ENCODE measurements at places on chromosomes 6 and 20. TPM values are rescaled to one million over a fixed set of nuclear protein-coding genes. Genes with fewer than 3 reads are reported as not detected.

The TTBK1 gene
- total RNA-seq, result not detected

The TNNC2 gene
- total RNA-seq, result 2.6 TPM

The WDR27 gene
- total RNA-seq, result 68.6 TPM

The NOTCH4 gene
- total RNA-seq, result 20.8 TPM

The MOCS1 gene
- total RNA-seq, result 23.6 TPM

The CTSZ gene
- total RNA-seq, result 135 TPM

DNA sequence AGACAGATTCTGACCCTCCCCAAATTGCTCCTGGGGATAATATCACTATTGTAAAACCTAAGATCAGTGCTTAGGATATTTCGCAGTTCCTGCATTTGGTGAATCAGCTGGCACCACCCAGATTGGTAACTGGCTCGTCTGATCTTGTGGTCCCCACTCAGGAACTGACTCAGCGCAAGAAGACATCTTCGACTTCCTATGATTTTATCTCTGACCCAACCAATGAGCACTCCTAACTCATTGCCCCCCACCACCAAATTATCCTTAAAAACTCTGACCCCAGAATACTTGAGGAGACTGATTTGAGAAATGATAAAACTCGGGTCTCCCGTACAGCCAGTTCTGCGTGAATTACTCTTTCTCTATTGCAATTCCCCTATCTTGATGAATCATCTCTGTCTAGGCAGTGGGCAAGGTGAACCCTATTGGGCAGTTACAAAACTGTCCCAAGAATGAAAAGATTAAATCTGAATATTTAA is 55.7 kb upstream of the PRND start:
- DNase-seq, result no peak

GRCh38 chr6:107803957-107804356 is 20.2 kb downstream of the SCML4 start:
- DNase-seq, result no peak

GRCh38 chr6:142954844-142955243 is 9.9 kb upstream of the HIVEP2 start:
- no peak for DNase-seq

GRCh38 chr6:149951096-149951495 is 9.3 kb downstream of the ULBP2 start:
- no peak for DNase-seq

DNA sequence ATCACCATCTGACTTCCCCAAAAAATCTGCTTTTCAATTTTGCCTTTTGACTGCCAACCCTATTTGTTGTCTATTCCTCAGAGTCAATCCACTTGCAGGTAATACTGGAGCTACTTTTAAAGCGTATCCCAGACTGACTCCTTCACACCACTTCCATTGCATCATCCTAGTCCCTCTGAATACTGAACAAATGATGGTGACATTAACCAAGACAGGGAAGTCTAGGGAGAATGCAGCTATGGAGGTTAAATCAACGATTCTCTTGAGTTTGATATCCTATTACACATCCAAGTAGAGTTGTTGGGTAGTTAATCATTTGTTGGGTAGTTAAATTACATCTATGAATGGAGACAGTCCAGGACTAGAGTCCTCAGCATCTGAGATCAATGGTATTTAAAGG is 2.0 kb downstream of the OGFRL1 start:
- DNase-seq, result no peak

- DNase-seq, result no peak
Observed at GRCh38 chr6:157258878-157259277, 64.4 kb downstream of the TMEM242 start.

GRCh38 chr6:159931112-159931511 is 37.8 kb upstream of the IGF2R start:
- no peak for DNase-seq

- DNase-seq, result no peak
Observed at GRCh38 chr20:62872184-62872847, 10.7 kb upstream of the TCFL5 start.

- DNase-seq, result no peak
Observed at GRCh38 chr20:44035924-44036323, 121.3 kb downstream of the TOX2 start.

DNA sequence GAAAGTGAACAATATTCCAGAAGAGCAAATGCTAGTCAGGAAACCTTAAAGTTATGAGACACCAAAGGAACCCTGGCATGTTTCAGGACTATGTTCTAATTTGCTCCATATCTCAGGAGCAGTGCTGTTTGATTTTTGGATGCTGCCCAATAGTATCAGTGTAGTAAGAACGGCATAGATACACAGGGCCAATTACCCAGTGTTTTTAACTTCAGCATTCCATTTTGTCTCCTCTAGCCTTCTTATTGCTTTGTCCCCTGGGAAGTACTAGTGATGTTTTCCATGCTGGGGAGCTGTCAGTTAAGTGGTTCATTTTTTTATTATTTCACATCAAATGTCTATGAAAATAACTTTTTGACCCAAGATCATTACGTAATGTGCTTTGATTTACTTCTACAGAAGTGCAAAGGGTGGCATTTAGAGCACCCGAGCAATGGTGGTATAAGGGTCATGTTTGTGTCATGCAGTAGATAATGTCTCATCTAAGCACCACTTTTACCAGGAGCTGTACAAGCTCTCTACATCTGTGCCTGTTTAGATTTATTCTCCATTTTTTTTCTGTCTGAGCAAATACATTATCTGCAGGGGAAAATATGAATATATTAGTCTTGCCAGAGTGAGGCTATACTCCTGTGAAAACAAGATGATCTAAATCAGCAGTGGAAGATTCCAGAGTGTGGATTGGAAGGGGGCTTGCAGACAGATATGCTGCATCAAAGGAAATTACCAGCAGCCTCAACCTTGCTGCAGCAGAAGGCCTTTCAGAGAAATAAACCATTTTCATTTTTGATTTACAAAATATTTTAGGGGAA is 198.8 kb upstream of the OPRM1 start:
- no peak for DNase-seq

DNA sequence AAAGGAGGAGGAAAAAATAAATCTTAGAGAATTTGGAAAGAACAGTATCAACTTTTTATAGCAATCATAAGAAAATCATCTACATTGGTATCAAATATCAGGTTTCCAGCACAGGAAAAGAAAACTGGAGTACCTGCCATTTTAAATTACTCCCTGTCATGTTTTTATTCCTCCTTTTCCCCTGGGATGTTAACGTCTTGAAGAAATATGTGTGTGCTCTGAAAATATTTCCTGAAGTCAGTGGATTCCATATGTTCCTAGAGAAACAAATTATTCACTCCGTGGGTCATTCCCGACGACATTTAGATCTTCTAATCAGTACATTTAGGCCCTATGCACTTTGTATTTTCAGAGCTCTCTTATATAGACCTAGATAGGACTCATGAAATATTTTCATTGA is 42.0 kb upstream of the RSPO3 start:
- no peak for DNase-seq

- no peak for DNase-seq
Observed at GRCh38 chr6:143490244-143490643, 21.3 kb downstream of the FUCA2 start.

- no peak for DNase-seq
Observed at GRCh38 chr6:42025066-42025844, 25.1 kb upstream of the TAF8 start.

Data from breast epithelium (tissue), 4 donors.